ENCODE measurements at places on chromosomes 2 and 18.
A peak's percentile ranks its signal among the peaks of the same experiment; 100 is the strongest.

GRCh38 chr2:216388046-216388884, 16.0 kb upstream of the MARCHF4 start:
- DNase-seq, result no peak

- DNase-seq, result peak; percentile 61
Measured at GRCh38 chr2:201618744-201619662, 24.3 kb downstream of the TMEM237 start.

DNA sequence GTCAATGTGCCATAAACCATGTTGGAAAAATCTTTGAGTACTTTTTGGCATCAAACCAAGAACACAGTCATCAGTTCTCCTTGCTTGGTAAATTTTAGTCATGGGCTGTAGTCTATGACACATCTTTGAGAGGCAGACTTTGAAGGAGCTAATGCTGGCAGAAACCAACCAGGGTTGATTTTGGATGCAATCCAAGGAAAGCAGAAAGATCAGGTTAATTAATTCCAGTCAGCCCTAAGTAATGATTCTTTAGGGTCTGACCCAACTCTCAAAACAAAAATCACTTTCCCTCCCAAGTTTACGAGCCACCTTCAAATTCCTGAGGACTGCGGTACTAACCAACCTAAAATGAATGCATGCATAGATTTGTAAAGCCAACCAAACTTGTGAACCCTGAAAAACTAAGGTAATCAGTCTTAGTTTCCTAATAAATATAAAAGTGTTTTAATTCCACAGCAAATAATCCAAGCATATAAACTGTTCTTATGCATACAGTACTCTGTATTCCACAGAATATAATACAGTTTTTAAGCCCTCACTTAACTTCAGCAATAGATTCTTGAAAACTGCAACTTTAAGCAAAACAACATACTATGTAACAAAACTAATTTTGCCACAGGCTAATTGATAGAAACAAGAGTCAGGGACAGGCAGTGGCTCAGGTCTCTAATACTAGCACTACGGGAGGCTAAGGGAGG, 22.0 kb downstream of the AP1S3 start:
- no peak for DNase-seq

- DNase-seq, result no peak
Measured at GRCh38 chr2:231058761-231059550, 2.3 kb downstream of the PSMD1 start.

DNA sequence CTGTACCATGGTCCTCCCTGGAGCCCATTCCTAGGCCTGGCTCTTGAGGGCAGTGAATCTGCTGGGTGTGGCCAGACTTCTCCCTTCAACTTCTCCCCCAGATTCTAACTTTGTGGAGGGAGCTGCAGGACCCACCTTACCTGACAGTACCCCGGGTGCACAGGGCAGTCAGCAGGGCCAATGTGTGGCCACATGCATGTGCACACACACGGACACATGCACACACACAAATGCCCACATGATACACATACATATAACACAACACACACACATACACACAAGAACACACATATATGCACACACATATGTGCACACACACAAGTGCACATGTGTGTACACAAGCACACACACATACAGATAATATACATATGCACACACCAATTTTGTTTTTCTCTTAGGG, 300.0 kb upstream of the HS6ST1 start:
- no peak for DNase-seq

DNA sequence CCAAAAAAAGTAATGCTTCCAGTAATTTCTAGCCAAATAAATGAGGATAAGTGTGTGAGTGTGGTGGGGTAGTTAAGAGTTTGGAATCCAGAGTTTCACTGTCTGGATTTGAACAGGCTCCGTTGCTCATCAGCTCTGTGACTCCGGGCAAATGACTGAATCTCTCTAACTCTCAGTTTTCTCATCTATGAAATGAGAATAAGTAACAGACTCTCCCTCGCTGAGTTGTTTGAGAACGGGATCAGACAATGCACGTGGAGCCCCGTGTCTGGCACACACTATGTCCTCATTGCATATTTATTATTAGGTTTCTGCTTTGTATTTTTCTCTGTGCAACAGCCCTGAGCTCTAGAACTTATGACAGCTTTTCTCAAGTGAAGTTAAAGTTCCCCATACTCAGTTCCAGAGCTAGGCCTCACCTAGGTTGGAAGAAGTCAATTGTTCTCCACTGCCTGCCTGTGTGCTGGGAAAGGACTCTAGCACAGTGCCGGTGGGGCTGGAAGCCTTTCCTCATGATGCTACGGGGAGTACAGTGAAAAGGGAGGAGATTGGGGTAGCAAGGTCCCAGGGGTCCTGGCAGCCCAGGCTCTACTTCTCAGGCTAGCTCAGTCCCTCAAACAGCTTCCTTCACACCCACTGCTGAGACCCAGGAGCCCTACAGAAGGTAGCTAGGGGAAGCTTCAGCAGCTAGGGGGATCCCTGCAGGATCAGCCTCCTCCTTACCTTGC, 1.7 kb upstream of the ICOS start:
- DNase-seq, result no peak

DNA sequence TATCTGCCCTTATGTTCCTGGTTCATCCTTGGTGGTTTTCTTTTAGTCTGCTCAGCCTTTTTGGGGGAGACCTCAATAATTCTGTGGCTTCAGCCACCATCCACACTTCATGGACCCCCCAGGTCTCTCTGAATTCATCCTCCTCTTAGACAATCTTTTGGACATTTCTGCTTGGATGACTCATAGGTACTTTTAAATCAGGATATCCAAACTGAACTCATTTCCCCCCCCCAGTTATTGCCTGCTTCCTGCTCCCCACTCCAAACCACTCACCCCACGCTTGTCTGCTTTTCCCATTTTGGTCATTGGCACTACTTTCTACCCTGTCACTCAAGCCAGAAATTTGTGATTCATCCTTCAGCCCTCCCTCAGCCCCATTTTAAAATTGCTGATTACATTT, 78.5 kb downstream of the TANC1 start:
- DNase-seq, result no peak

- no peak for DNase-seq
Measured at GRCh38 chr2:15142069-15142689, 419.0 kb downstream of the NBAS start.

- DNase-seq, result no peak
Measured at GRCh38 chr2:167249197-167249596, 360.9 kb downstream of the XIRP2 start.

DNA sequence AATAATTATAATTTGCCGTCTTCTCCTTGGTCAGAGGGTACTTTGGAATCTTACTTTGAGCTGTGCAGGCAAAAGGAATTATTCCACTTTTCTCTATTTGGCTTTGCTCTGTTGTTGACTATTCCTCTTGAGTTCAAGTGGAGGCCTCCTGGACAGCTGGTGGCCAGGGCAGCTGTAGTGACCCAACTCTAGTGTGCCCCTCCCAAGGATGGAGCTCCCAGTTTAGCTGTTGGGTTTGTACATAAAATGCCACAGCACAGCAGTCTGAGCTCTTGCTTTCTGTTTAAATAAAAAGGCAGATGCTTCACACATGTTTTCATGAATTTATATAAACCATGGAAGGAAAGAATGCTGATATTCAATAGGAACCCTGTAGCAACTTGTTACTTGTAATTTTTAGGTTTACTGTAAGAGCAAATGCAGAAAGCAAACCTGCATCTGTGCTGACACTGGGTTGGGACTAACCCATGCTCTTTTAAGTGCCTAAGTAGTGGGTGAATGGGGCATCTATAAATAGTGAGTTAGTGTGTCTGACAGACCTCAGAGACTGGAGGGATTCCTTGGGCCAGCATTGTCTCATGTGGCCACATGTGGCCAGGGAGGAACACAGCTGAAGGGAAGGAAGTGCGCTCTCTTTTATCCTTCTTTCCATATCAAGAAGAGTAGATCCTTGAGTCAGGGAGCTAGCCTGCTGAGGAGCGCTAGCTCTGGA, 121.8 kb downstream of the FHOD3 start:
- DNase-seq, result no peak

DNA sequence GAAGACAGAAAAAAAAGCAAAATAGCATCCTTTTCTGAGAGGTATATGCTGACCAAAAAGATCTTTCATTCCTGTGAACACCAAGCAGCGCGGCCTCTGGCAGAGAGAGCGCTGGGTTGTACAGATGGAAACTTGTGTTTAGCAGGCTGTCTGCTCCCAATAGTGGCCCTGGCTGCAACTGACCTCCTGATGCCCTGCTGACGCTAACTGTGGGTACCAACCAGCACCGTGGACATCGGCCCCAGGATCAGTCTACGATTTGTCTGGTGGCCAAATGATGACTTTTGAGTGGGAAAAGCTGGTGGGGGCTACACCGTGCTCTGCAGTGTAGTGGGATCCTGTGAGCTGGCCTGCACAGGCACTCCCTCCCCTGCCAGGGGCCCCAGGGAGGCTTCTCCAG, 15.7 kb downstream of the COA5 start:
- DNase-seq, result no peak

- no peak for DNase-seq
Measured at GRCh38 chr2:219386532-219387280, 1.0 kb downstream of the DNPEP start.

GRCh38 chr18:39721712-39722111, 2156.1 kb upstream of the CELF4 start:
- DNase-seq, result no peak

All from dorsolateral prefrontal cortex (tissue), 122 donors.